Neural progenitor cell (in vitro differentiated cells): ENCODE measurements at places on chromosomes 5 and 9. TPM values are rescaled to one million over a fixed set of nuclear protein-coding genes. Genes with fewer than 3 reads are reported as not detected.

The IL5 gene
- total RNA-seq = not detected in 2 replicates

DNA sequence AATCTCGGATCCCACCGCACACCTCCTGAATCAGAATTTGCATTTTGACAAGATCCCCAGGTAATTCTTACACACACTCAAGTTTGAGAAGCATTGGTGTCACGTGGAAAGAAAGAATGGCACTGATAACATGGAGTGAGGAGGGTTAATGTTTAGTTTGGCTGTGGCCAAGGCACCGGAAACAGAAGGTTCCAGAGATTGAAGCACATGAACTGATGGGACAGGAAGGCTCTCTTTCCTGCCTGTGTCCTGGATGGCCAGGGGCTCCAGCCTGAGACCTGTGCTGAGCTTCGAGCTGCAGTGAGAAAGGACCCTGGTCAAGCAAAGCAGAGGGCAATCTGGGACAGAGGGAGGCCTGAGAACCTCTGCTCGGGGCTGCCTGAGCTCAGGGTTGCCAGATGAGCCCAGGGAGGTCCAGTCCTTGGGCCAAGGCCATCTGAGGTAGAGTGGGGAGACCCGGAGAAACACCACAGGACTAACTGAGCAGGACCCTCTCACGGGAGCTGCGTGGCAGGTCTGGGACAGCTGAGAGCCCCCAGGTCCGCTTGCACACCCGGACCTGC lies 27.3 kb downstream of the AFAP1L1 start:
- H3K27me3 ChIP-seq = no peaks in the 10 kb centered on the region
- no peak overlapping the region for H3K4me3 ChIP-seq
- H3K36me3 ChIP-seq = no peaks in the 10 kb centered on the region
- H3K27ac ChIP-seq = no peak overlapping the region

- no peaks in the 10 kb centered on the region for H3K36me3 ChIP-seq
- peak overlapping the region; percentile 75 for H3K4me3 ChIP-seq
- H3K27me3 ChIP-seq = peaks cover 14% of the 10 kb centered on the region
Measured at GRCh38 chr9:130042406-130042884, 544 bp downstream of the FNBP1 start.

DNA sequence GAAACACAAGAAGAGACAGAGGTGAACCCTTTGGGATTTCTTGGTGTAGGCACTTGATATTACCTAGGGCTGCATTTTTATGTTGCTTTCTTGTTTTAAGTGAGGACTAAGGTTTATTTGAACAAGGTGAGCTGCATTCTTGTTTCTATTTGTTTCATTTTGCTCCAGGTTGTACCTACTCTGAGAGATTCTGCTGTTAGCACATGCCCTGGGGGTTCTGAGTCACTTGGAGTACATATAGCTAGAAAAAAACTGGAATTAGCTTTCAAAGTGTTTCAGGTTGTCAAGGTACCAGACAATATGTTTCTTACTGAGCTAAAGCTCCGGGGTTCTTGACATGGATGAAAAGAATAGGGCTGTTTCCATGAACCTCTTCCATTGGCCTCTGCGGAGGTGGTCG lies 299.4 kb downstream of the ICE1 start:
- no peaks in the 10 kb centered on the region for H3K4me1 ChIP-seq
- H3K4me3 ChIP-seq = no peak overlapping the region
- H3K36me3 ChIP-seq = no peaks in the 10 kb centered on the region
- DNase-seq = no peak

DNA sequence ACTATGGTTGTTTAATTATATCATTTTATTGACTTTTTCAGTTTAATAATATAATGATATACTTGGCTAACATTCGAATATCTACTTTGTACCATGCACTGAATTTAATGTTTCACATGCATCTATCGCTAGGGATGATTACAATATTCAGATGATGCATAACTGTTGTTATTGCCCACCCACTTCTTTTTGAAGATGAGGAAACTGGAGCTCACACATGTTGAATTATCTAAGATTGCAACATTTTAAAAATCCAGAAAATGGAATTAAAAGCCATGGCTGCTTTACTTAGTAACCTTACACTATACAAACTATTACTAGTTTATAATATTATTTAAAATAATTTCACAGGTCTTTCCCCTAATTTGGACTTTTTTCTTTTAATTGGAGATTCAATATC lies 171.7 kb downstream of the TLR4 start:
- no peak overlapping the region for H3K4me3 ChIP-seq
- H3K27me3 ChIP-seq = no peaks in the 10 kb centered on the region
- no peak overlapping the region for H3K27ac ChIP-seq
- peaks cover 11% of the 10 kb centered on the region for H3K4me1 ChIP-seq
- no peaks in the 10 kb centered on the region for H3K36me3 ChIP-seq

- peak overlapping the region; percentile 99 for H3K4me3 ChIP-seq
- H3K36me3 ChIP-seq = no peaks in the 10 kb centered on the region
- no peak for DNase-seq
Measured at GRCh38 chr5:150487199-150488061, 20.5 kb upstream of the NDST1 start.

- H3K27ac ChIP-seq = no peak overlapping the region
- no peak overlapping the region for H3K4me3 ChIP-seq
- no peaks in the 10 kb centered on the region for H3K4me1 ChIP-seq
Measured at GRCh38 chr5:73464016-73464745, 15.6 kb upstream of the FOXD1 start.

The ATOX1 gene
- 22.8 and 86.4 TPM in 2 replicates for total RNA-seq

- H3K4me1 ChIP-seq = peaks cover 5% of the 10 kb centered on the region
- no peak overlapping the region for H3K27ac ChIP-seq
- no peak for DNase-seq
- H3K27me3 ChIP-seq = no peaks in the 10 kb centered on the region
- H3K36me3 ChIP-seq = no peaks in the 10 kb centered on the region
Measured at GRCh38 chr5:94389515-94389899, 228.9 kb downstream of the KIAA0825 start.

- H3K36me3 ChIP-seq = no peaks in the 10 kb centered on the region
- no peaks in the 10 kb centered on the region for H3K4me1 ChIP-seq
- no peak for DNase-seq
- no peaks in the 10 kb centered on the region for H3K27me3 ChIP-seq
- no peak overlapping the region for H3K4me3 ChIP-seq
Measured at GRCh38 chr5:174559141-174559540, 165.2 kb upstream of the MSX2 start.

DNA sequence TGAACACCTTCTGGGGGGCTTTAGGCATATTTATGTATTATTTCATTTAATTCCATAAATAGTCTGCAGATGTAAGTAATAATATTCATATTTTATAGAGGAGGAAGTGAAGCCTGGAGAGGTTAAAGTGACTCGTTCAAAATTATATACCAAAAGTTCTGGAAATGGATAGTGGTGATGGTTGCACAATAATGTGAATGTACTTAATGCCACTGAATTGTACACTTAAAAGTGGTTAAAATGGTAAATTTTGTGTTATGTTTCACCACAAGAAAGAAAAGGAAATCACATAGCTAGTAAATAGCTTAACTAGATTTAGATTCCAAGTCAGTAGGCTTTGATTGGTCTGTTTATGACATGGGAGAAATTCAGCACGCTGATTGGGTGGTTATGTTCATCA lies 13.0 kb upstream of the TMEFF1 start:
- no peak overlapping the region for H3K27ac ChIP-seq
- no peak for DNase-seq
- H3K36me3 ChIP-seq = peaks cover 3% of the 10 kb centered on the region
- H3K4me1 ChIP-seq = no peaks in the 10 kb centered on the region
- H3K27me3 ChIP-seq = no peaks in the 10 kb centered on the region
